ENCODE measurements at places on chromosomes 6 and 20. TPM values are rescaled to one million over a fixed set of nuclear protein-coding genes. Genes with fewer than 3 reads are reported as not detected.

The EYA4 gene
- total RNA-seq: not detected

DNA sequence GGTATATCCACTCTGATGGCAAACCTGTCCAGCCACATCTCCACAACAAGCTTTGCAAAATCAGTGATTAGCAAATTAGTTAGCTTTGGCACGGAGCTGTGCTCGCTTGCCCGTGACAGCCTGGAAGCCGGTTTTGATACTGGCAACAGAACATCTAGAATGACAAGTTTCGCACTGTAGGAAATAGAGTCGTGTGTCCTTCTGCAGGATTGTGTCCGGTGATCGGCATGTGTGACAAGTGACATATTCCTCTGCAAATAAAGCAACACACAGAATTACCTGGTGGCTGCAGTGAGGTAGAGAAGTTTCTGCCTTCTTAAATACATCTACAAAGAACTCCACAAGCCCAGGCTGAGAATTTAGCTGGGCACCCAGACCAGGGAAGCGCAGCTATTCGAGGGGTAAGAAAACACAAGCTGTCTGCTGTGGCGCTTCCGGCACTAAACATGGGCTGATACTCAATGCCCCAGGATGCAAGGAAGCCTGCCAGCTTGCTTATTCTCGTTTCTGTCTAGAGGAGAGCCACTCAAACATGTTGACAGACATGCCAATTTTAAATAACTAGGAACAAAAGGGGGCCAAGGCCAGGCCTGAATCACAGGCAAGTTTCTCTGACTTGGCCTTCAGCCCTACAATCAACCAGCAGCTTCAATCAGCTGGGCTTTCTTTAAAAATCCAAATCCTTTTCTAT is 22.2 kb downstream of the EIF2S2 start:
- no peak for DNase-seq

The SLC13A3 gene
- total RNA-seq: not detected

GRCh38 chr20:9141921-9142320 is 73.0 kb downstream of the PLCB4 start:
- no peak for DNase-seq

GRCh38 chr6:95587989-95588388 is 10.7 kb downstream of the MANEA start:
- DNase-seq: no peak

The CD109 gene
- 12.4 TPM for total RNA-seq

The TNNC2 gene
- not detected for total RNA-seq

The PI3 gene
- not detected for total RNA-seq

- DNase-seq: no peak
Observed at GRCh38 chr6:94623586-94623985, 953.7 kb upstream of the MANEA start.

DNA sequence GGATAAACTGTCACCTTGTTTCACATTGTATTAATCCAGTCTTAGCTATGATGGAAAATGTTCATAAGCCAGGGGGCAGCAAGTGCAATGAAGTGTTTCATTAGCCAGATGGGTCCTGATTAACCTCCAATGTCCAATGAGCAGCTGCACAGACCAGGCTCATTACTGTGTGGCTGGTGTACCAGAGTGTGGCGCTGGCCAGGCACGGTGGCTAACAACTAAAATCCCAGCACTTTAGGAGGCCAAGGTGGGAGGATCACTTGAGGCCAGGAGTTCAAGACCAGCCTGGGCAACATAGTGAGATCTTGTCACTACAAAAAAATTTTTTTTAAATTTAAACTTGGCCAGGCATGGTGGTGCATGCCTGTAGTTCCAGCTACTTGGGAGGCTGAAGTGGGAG is 201.7 kb upstream of the FOXQ1 start:
- DNase-seq: no peak

DNA sequence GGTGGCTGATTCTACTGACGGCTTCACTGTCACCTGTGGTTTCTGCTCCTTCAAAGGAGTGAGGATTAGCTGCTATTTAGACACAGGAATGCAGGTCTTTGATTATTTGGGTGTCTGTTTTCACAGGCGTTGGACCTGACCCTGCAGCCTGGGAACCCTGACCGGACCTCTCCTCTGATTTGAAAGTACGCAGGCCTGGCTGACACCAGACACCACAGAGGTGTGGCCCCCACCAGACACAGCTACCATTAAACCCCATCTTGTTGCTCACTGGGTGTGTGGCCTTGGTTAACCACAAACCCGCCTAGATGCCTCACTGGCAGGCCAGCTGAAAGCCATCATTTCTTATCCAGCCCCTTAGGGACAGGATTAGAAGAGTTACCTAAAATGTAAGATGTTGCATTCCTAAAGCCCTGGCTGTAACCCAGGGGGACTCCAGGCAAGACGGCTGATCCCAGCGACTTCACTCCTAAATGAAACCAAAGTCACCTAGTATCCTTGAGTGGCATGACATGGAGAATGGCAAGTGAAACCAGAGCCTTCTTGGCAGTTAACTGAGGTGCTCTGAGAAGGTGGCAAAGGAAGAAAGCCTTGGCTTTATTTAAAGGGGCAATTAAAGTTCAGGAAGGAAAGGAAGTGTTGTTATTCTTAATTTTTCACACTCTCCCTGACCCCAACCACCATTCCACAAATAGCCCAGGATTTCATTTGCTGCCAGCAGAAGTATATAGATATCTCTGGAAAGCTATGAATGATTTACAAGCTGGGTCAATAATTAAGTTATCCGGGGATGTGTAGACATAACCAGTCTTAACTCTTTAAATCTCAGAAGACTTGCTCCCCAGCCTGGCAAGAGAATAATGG is 169.9 kb downstream of the QRSL1 start:
- DNase-seq: no peak

GRCh38 chr6:108820006-108820405 is 28.2 kb upstream of the ARMC2 start:
- no peak for DNase-seq

GRCh38 chr6:91786474-91787184 is 1199.8 kb upstream of the MAP3K7 start:
- no peak for DNase-seq

- no peak for DNase-seq
Observed at GRCh38 chr6:139448051-139448649, 73.7 kb upstream of the CITED2 start.

- DNase-seq: no peak
Observed at GRCh38 chr6:88864359-88865054, 98.9 kb downstream of the RNGTT start.

- DNase-seq: peak; percentile 30
Observed at GRCh38 chr20:53934421-53935343, 135.7 kb downstream of the BCAS1 start.

DNA sequence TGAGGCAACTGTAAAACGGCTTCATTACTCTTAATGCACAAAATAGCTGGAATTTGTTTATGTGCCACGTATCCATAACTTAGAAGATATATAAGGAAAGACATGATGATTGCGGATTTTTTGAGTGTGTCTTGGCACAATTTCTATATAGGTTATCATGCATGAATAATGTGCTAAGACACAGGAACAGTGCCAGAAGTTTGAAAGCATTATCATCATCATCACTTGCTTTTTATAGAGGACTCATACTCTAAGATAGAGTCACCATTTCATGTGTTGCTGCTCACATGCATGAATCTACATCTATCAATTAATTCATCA is 113.4 kb downstream of the ELOVL4 start:
- DNase-seq: no peak

- DNase-seq: no peak
Observed at GRCh38 chr20:15840636-15841301, 732.5 kb downstream of the KIF16B start.

GRCh38 chr20:17556837-17557674 is 12.8 kb upstream of the DSTN start:
- no peak for DNase-seq

DNA sequence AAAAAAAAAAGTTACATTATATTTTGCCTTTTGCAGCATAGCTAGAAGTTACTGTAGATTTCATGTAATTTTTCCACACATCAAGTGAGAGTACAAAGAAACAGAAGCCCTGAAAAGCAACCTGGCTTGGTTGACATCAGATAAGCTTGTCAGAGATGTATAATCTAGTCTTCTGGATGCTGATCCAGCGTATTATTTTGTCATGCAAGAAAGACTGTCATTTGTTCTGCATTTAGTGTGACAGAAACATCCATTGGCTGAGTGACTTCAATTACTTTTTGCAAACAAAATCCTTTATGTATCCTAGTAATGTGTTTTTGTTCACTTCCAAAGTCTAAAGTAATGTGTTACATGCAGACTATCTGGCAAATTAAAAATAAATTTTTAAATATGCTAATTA is 75.3 kb downstream of the FAM83B start:
- DNase-seq: no peak

DNA sequence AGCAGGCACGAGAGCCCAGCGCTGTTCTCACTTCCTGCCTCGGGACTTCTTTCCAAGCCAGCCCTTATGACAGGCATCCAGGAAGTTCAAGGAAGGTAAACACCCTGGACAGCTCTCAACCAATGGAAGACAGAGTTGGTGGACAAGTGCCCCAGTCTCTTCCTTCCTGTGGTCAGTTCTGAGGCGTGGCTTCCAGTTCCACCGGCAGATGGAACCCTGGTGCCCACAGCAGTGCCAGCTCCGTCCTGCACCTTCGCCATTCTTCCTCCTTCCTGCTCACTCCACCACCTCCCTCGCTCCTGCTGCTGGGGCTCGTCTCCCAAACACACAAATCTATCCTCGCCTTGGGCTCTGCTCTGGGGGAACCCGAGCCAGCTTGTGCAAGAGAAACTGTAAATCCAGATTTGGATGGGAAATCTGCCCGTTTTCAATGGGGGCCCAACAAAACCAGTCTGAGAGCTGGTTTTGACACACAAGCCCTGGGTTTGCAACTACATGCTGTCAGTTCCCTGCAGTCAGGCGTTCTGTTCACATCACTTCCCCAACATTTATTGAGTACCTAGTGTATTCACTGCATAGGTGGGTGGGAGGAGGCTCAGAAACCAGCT is 162.7 kb downstream of the GRM4 start:
- no peak for DNase-seq

- DNase-seq: no peak
Observed at GRCh38 chr20:58603721-58604120, 47.4 kb upstream of the STX16 start.

DNA sequence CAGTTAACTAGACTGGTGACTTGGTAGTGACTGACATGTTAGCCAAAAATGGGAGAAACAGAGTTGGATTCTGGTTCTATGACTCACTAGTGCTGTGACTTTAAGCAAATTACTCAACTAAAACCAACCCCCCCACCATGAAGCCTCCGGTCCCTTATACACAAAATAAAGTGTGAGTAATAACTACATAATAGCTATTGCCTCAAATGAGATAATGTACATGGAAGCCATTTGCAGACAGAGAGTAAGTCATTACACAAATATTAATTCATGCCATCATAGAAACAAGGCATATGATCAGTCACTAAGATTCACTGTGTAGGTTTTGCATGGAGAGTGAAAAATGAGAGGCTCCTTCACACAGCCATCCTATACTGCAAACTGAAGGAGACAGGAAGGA is 111.9 kb downstream of the HIVEP2 start:
- DNase-seq: no peak

The WFDC2 gene
- total RNA-seq: not detected

GRCh38 chr6:3762359-3762758 is 10.8 kb upstream of the PXDC1 start:
- no peak for DNase-seq

GRCh38 chr6:25180630-25181349 is 98.4 kb upstream of the CARMIL1 start:
- DNase-seq: no peak

Data from activated naive CD8-positive, alpha-beta T cell treated with anti-CD3 and anti-CD28 coated beads for 36 hours (primary cell).